Muscle of leg (tissue), 16 donors: ENCODE measurements at places on chromosomes 7 and 10.
A peak's percentile ranks its signal among the peaks of the same experiment; 100 is the strongest.

DNA sequence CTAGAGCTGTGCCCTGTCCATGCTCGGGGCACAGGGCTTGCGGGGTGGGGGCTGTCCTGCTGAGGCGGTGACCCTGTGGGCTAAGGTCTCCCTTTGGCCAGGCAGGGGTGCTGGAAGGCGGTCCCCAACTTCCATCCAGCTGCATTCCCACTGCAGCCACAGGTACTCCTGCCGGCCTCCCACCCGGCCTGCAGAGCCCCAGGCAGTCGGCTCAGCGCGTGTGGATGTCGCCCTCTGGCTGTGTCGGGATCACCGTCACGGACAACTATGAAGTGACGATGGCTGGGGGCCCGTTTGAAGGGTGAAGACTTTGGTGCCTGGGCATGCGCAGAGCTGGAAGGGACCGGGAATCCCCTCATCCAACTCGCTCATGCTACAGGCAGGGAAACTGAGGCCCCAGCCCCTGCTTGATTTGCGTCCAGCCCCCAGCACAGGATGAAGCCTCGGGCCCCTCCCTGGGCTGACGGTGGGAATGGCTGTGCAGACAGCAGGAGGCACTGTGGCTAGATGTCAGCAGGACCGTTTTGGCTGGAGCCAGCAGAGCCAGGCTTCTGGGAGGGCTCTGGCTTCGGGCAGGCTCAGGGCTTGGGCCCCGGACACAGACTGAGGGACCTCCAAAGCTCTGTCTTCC, 2.3 kb upstream of the TMEM184A start:
- DNase-seq = peak; percentile 47

DNA sequence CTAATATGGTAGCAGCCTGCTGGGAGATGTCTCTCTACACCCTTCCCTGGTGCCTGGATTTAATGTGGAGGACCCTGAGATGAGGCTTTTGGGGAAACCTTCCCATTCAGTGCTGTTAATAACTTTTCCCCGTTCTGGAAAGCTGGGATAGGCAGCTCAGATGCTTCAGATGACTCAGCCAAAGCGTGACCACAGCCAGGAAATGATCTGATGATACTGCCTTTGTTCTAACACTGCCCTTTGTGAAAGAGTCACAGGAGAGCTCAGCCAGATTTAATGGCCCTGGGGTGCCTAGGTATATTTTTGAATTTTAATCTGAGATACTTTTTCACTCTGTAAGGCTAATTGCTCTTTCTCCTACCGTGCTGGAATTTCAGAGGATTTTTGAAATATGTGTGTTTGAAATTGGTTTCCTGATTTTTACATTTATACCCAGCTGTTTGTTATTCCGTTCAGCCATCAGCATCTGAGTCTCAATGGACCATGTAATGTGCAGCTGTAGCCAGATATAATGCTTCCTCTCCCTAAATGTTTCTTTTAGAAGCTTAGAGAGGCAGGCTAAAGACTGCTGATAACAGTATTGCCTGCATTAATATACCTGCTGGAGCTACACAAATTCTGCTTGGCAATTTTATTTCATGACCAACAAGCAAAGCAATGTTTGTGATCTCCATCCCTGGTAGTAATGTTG, 17.8 kb downstream of the CELF2 start:
- DNase-seq = no peak

DNA sequence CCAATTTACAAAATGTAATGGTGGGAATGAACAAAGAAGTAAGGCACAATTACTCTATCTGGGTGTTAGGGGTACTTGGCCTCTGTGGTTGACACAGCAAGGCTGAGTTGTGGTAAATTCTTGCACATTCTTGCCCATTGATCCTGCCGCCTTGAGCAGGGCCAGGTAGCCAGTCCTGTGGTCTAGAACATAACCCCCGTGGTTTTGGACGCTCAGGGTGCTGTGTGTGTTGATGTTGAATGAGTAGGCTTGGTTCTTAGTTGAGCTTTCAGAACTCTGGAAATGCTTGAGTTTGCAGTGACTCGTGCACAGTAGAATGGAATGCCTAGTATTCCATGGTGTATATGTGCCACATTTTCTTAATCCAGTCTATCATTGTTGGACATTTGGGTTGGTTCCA, 42.3 kb upstream of the CDHR3 start:
- no peak for DNase-seq

DNA sequence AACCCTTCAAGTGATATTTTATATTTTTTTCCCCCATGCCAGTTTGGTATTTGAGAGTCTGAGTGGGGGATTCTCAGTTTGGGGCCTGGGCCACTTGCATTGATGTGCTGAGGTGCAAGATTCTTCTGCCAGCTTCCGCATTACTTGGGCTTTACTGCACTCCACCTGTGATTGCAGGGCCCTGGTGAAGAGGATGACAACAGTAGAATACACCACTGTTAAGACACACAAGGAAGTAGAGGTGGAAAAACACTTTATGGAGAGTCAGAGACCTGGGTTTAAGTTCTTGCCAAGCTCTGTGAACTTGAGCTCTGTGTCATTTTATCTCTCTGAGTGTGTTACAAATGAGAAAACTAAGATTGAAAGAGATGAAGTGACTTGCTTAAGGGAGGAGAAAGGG, 209.4 kb downstream of the LRMDA start:
- no peak for DNase-seq

GRCh38 chr7:139084709-139085108, 24.8 kb downstream of the ZC3HAV1 start:
- DNase-seq = no peak

GRCh38 chr10:104084482-104085142, 1.1 kb downstream of the COL17A1 start:
- DNase-seq = no peak
